ENCODE measurements at places on chromosomes 4 and X.

DNA sequence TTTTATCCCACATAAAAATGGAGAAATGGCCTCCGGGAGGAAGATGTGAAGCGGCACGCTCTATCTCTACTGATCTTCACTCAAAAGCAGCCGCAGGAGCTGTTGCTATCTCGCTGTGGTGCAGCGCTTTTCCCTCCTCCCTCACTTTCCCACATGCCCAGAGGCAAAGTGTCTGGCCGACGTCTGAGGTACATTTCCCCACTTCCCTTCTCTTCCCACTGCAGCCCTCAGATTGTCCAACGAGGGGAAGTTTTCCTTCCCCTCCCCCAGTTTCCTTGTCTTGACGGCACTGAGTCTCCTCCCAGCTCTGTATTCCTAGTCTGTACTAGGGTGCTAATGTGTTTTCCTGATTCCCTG, 660 bp upstream of the COL25A1 start:
- no peak for DNase-seq

DNA sequence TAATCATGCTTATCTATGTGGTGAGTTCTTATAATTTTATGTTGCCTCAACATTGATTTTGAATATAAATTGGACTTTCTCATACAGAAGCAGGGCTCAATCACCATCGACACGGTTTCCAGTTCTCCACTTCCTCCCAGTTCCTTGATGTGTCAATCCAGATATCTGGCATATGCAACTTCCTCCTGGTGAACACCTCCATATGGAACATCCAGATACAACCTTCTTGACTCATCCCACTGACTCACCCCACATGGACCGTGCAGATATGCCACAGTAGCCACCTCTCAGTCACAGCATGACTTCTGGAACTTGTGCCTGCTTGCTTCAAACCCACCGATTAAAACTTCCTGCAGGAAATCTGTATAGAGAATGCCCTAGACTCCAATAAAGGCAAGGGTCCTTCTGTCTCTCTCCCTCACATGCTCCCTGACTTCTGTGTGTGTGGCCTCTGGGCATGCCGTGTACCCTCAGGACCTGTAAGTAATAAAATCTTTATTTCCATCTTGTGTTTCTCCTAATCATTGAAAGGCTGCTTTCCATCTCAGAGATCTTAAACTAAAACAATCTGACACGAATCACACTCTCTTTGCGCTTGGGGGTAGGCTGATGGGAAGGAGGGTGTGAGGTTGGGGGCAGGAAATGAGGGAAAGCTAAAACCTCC, 67.0 kb downstream of the HTRA3 start:
- DNase-seq, result no peak

- no peak for DNase-seq
These were observed 67.4 kb downstream of the ZNF182 start for GRCh38 chrX:47936224-47936939.

DNA sequence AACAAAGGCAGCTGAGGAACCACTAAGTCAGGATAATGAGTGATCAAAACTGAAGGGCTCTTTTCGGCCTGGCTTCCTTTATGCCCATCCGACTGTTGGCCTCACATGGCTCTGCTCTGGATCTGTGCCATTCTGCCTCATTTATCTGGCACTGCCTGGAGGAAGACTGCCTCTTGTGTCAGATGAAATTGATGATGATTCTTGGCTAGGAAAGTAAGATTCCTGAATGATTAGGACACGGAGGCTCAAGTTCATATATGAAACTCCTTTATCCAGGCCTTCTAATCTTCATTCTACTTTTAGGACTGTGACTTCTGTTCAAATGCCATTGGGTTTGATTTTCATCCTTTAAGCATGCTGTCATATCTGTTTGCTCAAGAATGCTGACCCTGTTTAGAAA, 475.4 kb upstream of the RPS6KA3 start:
- no peak for DNase-seq

DNA sequence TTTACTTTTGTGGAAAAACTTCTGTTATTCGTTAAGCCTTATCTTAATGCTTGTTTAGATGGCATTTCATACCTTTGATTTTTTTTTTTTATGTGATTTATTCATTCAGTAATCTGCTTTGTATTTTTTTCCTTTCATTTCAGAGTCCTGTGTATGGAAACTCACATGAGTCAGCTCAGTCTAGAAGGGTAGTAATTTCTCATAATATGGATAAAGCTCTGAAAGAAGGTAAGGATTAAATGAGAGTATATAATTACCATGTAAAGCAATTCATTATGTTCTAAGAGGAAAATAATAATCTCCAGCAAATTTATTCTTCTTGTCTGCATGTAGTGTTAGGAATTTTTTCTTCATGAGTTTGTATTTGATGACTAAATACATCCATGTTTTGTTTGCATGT, 37.8 kb downstream of the SNX25 start:
- DNase-seq, result no peak

- no peak for DNase-seq
These were observed 92.7 kb downstream of the SPATA18 start for GRCh38 chr4:52143815-52144214.

DNA sequence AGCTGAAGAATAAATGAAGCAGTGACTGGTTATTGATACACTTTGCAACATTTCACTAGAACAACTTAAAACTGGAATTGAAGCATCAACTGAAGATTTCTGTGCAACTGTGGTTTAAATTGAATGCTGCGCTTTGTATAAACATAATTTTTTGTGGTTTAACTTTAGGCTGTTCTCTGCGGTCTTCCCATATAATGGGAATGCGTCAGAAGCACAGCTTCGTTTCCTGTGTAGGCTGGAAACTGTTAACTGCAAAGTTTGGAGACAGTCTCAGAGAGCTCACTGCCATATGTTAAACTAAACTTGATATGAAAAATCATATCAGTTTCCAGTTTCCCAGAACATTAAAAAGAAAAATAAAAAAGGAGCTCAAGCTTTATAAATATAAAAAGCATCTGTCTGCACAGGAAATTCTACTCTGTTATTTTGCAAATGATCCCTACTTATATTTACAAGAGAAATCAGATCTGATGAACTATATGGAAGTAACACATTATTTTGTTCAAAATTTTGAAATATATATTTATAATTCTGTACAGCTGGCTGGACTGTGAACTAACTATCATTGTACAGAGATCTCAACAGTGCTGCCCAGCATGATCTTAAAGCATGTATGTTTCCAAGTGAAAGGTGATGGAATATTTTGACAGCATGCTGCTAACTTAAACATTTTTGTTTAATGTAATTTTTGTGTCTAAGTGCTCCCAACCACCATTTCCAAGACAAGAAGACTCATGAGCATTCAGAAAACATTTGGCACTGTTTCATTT, 139.9 kb downstream of the NDST3 start:
- no peak for DNase-seq

Measured in stimulated activated CD8-positive, alpha-beta memory T cell treated with anti-CD3 and anti-CD28 coated beads, Interleukin-2, amount 100 ng/mL, for 48 hours (primary cell).